Right cardiac atrium (tissue), 5 donors: ENCODE measurements at places on chromosomes 2 and 18. TPM values are rescaled to one million over a fixed set of nuclear protein-coding genes. Genes with fewer than 3 reads are reported as not detected.

The ANKRD30BL gene
- total RNA-seq: not detected

The KATNAL2 gene
- total RNA-seq: 6.0 TPM

The MC4R gene
- not detected for total RNA-seq

The FAM210A gene
- total RNA-seq: 48.5 TPM

The IL36G gene
- not detected for total RNA-seq

The PDE1A gene
- total RNA-seq: 15.6 TPM
